ENCODE measurements at places on chromosomes 6 and 20. TPM values are rescaled to one million over a fixed set of nuclear protein-coding genes. Genes with fewer than 3 reads are reported as not detected.

The OR2H1 gene
- total RNA-seq = not detected

The MCCD1 gene
- not detected for total RNA-seq

The MLN gene
- total RNA-seq = not detected

The LPA gene
- not detected for total RNA-seq

The THBS2 gene
- 3.6 TPM for total RNA-seq

The TSBP1 gene
- total RNA-seq = not detected

The SLC4A11 gene
- 1.9 TPM for total RNA-seq

The C6orf15 gene
- not detected for total RNA-seq

The OR5V1 gene
- not detected for total RNA-seq

The SNRPB gene
- total RNA-seq = 481 TPM

The CBLN4 gene
- not detected for total RNA-seq

The EEF1A2 gene
- total RNA-seq = 3.6 TPM

The LRRN4 gene
- total RNA-seq = not detected

The BMP6 gene
- 248 TPM for total RNA-seq

The ATG5 gene
- total RNA-seq = 66.6 TPM

The KCNK16 gene
- not detected for total RNA-seq

The FAM50B gene
- total RNA-seq = 7.1 TPM

The PI16 gene
- not detected for total RNA-seq

The SAMD10 gene
- 2.6 TPM for total RNA-seq

The SLC22A16 gene
- total RNA-seq = not detected

The DCDC2 gene
- total RNA-seq = 0.15 TPM

The SIRPB1 gene
- 0.32 TPM for total RNA-seq

The UBD gene
- total RNA-seq = 0.32 TPM

The PBOV1 gene
- total RNA-seq = not detected

The ZSCAN16 gene
- total RNA-seq = 10.7 TPM
